ENCODE measurements at places on chromosomes 5 and 9. TPM values are rescaled to one million over a fixed set of nuclear protein-coding genes. Genes with fewer than 3 reads are reported as not detected.
A peak's percentile ranks its signal among the peaks of the same experiment; 100 is the strongest.

ANKRD55 gene
- 0.32 TPM for total RNA-seq

C9orf152 gene
- not detected for total RNA-seq

PSD2 gene
- total RNA-seq, result 0.30 TPM

DNA sequence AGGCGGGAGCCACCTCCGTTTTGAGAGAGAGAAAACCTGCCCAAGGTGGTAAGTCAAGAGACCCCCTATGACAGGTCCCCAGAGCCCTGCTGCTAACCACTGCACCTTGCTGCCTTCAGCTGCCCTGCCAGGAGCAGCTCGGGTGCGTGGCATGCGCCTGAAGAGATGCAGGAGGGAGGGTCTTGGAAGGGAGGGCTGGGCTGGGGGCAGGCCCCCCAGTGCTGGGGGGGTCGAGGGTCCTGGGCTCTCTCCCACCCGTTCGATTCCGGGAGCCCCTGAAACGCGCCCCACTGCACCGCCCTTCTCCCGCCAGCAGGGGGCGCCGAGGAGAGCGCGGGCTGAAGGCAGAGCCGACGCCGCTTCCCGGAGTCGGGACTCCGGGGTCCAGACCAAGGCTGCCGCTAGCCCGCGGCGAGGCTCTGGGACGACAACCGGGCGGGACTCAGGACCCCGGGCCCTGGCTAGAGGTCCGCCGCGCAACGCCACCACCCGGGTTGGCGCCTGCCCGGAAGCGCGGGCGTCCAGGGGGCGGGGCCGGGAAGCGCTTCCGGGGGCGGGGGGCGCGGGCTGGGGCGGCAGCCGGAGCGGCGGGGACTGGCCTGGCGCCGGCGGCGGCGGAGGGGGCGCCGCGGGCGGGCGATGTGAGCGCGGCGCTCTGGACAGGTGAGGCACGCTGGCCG, at the start of gene ZBTB34:
ZBTB34 (plus strand) TSS at position 563 of the 680 bp plus-strand sequence. CDS start 18,761 bp downstream, outside the sequence.
- DNase-seq, result peak; percentile 88

- no peak for DNase-seq
Observed at GRCh38 chr5:133497608-133498348, 114.6 kb downstream of the FSTL4 start.

GRCh38 chr5:111628901-111629300, 116.6 kb upstream of the STARD4 start:
- DNase-seq, result no peak

- DNase-seq, result no peak
Observed at GRCh38 chr5:158861366-158861765, 238.3 kb downstream of the EBF1 start.

GRCh38 chr5:77641963-77642737, 3.6 kb upstream of the OTP start:
- no peak for DNase-seq

DNA sequence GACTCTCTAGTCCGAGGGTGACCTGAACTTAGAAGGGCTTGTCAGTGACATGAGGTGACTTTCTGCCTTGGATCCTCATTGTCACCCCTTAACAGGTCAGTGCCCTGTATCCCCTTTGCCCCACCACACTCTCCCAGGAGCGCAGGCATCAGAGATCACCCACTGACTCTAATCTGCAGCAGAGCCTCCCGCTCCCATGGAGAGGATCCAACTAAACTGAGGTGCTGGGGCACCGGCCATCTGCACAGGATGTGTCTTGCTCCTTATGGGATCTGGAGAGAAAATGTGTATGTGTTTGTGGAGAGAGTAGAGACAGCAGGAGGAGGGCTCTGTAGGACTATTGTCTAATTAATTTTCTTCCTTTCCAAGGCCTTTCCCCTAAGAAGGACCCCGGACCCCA, 213.7 kb downstream of the ROR2 start:
- DNase-seq, result no peak

DNA sequence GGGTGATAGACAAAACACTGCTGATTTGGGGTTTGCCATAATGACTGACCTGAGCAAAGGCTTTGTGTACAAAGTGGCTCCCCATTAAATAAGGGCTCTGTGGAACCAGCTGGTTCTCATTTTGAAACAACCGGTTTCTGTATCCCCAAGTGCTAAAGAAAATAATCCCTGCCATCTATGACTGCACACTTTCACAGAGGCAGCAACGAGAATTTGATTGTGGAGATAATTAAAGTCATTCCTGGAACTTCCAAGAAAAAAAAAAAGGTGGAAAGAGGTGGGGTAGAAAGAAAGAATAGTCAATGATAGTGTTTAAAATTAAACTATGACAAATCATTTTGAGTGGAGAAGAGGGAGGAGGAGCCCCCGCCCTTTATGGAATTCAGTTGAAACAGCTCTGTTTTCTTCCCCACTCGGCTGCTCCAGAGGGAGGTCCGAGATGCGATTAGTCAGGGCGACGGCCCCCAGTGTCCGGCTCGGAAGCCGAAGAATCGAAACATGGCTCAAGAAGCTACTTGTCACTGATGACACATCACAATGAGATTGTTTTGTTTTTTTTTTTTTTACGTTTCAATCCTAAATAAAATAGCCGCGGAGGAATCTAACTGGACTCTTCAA, 38.4 kb downstream of the EBF1 start:
- DNase-seq, result peak; percentile 82

DNA sequence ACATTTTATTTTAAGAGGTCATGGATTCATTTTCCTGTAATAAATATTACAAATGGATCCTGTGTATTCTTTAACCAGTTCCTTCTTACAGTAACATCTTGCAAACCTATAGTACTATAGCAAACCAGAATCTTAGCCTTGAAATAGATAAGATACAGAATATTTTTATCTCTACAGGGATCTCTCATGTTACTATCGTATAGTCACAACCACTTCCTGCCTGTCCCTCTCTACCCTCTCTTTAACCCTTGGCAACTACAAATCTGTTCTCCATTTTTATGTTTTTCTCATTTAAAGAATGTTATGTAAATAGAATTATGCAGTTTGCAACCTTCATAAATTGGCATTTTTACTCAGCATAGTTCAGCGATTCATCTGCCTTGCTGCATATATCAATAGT, 454.0 kb downstream of the DIRAS2 start:
- no peak for DNase-seq

GRCh38 chr5:153365547-153365946, 124.9 kb upstream of the GRIA1 start:
- DNase-seq, result no peak

GRCh38 chr5:179311091-179311470, 34.2 kb downstream of the ADAMTS2 start:
- DNase-seq, result peak; percentile 34

DNA sequence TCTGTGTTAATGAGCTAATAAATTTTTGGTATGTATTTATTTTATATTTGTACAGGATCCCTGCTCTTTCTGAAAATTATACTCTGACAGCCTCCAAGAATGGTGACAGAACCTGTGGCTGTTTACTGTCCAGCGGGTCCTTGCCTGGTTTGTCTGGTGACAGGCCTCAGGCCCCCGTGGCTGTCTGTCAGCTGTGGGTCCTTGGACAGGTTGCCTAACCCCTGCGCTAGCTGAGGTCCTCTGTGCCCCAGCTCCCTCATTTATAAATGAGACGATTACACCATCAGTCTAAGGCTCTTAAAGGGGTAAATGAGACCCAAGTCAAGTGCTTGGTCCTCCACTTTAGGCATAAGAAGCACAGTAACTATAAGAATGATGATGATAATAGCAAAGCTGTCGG, 125.1 kb upstream of the COL5A1 start:
- no peak for DNase-seq

GRCh38 chr5:109825450-109825849, 135.7 kb downstream of the MAN2A1 start:
- DNase-seq, result no peak

DNA sequence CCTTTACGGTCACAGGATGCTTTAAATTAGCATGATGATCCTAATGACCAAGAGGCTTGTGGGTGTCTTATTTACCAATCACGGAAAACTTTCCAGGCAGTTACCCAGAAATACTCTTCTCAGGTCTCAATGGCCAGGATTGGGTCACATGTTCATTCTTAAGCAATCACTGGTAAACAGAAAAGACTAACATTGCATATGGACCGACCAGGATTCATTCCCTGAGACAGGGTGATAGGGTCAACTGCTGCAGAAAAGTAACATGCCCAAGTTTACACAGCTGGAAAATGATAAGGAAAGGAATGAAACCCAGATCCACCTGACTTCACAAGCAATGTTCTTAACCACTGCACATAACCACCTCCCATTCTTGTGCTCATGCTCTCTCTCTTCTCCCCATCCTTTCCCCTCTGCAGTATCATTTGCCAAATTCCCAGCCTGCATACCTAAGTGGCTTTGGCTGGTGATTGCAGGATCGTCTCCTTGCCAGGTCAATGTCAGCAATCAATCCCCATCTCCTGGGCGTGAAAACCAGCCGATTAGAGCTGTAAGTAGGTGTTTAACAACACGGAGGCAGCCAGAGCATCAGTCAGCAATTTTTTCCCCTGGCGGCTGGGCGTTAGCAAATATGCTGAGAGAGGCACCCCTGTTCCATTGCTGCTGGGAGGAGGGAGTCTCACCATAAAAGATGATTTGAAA, 219.4 kb downstream of the NMUR2 start:
- no peak for DNase-seq

DNA sequence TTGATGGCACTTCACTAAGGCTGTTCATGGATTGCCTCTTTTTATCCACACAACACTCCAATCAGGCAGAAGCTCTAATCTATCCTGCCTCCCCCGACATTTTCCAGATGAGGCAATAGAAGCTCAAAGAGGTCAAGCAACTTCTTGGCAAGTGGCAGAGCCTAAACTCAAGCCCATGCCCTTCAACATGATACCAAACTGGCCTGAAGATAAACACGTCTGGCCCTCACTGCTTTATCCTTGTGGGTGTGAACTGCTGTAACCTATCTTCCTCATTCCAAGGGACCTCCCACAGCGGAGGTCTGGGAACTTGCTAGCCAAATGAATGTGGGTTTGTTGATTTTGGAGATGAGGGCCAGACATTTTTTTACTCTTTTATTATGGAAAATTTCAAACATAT, 9.5 kb downstream of the SLC35A4 start:
- no peak for DNase-seq

DNA sequence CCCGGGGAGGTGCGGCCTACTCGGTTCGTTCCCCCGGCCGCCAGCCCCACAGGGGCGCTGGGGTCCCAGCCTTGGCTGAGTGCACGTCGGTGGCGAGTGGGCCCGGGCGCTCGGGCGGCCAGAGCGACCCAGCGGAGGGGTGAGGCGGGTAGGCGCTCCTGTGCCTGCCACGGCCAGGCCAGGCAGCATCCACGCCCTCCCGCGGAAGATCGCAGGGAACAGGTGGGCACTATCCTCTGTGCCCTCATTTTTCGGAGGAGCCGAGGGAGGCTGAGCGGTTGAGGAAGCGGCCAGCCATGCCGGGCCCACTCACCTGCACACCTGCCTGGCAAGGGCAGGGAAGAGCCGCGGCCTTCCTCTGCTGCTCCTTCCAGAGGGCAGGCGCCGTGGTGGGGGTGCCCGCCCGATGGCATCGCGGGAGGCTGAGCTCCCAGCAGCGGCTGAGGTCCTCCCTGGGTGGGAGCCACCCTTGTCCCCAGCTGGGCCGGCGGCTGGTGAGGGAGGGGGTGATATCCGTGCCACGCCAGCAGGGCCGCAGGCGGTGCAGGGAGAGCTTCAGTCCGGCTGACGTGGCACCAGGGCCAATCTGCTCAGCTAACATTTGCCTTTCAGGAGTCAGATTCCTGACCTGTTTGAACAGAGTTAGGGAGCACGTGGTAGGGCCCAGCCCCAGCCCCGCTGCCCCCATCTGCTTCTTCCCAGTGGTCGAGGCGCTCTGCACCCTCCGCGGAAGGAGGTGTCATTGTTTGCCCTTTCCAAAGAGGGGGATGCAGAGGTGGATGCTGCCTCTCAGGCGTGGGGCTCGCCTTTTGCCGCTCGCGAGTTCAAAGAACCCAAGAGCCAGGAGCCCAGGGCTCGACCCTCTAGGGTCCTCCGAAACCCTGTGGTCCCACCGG, 1.6 kb upstream of the SEC16A start:
- DNase-seq, result peak; percentile 73

DNA sequence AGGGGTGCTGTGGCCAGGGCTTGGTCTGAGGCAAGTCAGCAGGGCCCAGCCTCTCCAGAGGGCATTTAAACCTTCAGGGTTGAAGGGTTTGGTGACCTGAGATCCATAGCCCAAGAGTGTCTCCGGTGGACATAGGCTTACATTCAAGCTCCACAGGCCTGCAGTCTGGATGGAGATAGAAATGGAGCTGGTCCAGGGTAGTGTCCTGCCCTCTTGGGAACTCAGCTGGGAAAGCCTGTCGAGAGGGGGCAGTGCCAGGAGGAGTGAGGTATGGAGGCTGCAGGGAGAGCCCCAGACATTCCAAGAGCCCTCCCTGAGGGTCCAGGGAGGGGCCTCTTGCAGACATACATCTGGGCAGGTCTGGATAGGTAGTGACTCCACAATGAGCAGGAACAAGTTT, 177.0 kb upstream of the MVB12B start:
- DNase-seq, result peak; percentile 12

DNA sequence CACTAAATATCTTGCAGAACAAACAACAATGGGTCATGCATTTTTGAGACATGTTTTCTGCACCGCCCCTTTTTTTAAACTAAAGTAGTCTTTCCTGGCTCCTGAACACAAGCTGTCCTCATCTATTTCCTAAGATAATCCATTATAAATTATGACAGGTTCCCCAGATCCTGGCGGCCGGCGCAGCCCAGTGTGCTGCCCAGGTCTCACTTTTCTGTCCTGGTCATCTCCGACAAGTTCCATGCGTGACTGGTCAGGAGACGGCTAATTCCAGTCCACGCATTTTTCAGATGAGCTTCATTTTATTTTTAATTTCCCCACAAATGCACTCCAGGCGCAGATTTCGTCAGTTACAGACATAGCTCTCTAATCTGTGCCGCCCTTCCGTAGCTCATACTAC, 92.9 kb upstream of the EGFLAM start:
- no peak for DNase-seq

DNA sequence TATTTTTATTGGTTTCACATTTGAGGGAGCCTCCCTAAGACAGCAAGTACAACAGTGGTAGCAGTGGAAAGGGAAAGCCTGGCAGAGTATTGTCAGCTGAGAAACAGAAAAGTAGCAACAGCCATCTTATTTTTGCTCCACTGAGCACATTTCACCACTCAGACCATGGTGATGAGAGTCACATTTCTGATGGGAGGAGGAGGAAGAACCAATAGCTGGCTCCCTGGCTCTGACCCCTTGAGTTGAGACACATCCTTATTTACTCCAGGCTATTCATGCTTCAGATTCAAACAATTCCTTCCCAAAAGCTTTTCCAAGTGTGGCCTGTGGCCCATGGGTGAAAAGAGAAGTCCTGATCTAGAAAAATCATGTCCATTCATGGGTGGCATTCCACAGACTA, 236.3 kb downstream of the ARHGAP26 start:
- DNase-seq, result no peak
